ENCODE measurements at places on chromosomes 5 and 9.
A peak's percentile ranks its signal among the peaks of the same experiment; 100 is the strongest.

DNA sequence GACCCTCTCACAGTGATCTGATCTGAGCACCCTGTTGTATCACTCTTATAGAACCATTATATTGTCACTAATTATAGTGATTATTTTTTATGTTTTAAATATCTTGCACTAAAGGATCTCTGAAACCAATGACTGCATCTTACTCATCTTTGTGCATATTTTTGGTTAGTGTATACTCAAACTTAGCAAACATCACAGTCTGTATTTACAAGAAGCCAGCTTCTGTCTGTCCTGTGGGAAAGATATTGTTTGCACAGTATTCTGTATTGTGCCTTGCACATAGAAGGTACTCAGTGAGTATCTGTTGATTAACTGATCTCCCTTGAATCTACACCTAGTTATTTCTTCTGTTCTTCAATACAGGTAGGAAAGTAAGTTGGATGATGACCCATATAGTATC is 131.5 kb downstream of the PAM start:
- no peak for DNase-seq

- DNase-seq: no peak
Measured at GRCh38 chr5:144774197-144774596, 603.5 kb downstream of the KCTD16 start.

DNA sequence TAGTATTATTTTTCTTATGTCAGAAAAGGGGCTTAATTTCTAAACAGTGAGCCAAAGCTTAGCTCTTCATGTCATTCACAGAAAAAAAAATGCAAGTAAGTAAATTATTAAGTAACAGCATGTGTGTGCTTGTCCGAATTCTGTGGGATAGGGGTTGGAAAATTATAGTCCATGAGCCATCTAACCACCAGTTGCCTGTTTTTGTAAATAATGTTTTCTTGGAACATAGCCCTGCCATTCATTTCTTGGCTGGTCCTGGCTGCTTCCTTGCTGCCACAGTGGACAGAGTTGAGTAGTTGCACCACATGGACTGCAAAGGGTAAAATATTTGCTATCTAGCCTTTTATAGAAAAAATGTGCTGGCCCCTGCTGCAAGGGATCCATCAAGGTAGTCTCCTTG is 513.7 kb upstream of the WWC1 start:
- peak; percentile 84 for DNase-seq

GRCh38 chr5:146731909-146732659 is 146.5 kb downstream of the PPP2R2B start:
- peak; percentile 94 for DNase-seq

DNA sequence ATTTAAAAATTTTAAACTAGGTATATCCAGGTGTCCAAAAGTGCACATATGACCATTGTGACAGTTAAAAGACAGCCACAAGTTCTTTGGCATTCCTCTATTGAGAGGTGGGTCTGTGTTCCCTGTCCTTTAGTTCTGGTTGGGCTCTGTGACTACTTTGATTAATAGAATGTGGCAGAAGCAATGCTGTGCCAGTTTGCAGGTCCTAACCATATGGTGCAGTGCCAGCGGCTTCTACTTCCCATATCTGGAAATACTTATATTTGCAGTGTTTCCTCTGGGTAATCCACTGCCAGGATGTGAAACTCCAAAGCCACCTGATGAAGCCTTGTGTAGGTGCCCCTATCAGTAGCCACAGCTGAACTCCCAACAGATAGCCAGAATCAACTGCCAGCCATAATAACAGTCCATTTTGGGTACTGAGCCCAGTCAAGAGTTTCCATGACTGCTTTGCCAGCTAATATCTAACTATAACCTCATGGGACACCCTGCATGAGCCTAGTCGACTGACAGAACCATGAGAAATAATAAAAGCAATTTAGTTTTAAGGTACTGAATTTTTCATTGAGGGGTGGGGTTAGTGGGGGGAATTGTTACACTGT is 361.0 kb upstream of the SEMA6A start:
- no peak for DNase-seq

DNA sequence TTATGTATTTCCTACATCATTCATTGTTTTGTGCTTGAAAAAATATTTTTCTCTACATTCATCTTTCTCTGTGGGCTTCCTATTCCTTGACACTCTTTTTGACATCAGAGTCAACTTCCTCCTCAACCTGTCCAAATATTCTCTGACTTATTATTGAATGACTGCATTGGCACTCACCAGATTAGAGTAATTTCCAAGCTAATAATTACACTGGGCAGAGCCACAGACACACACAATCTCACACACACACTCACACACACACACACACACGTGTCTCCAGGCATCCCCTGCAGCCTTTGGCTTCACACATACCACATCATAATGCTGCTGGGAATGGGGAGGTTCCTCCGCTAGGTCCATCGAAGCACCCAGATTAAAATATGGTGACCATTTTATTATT is 184.5 kb downstream of the SYK start:
- DNase-seq: no peak

DNA sequence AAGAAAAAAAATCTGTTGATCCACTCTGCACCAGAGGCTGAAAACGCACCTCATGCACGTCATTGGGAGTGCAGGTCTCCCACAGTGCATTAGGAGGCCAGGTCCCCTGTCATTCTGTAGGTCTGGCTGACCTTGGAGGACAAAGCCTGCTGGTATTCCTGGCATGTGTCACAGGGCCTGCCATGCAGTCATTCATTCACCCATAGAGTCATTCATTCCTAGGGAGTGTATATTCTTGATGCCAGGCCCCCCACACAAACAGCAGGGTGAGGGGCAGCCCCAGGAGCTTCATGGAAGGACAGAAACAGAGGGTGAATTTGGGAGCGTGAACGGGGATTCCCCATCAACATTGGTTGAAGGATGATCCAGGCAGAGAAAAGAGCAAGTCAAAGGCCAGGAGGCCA is 2.2 kb downstream of the GBGT1 start:
- no peak for DNase-seq

- DNase-seq: no peak
Measured at GRCh38 chr9:113669522-113670115, 206.1 kb downstream of the RGS3 start.
